ENCODE measurements at places on chromosomes 7 and 10.

GRCh38 chr7:47690902-47691558 lies 109.1 kb upstream of the TNS3 start:
- DNase-seq, result no peak

GRCh38 chr7:150879345-150879744 lies 27.0 kb downstream of the AOC1 start:
- DNase-seq, result no peak

DNA sequence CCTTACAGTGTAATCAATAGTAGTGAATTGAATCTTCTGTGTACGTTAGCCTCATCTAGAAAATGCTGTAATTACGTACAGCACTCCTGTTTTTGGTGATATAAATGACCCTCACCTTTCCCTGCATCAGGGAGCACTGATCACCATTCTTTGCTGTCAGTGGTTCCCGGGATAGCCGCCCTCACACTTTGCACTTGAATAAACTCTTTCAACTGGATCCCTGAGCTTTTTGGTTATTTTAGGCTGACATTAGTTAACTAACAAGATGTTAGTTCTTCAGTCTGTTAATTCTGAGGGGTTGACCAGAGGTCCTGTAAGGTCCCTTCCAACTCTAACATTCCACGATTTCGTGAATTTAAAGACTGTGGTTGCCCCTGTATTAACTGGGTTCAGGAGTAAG lies 23.4 kb upstream of the ZC3HAV1 start:
- no peak for DNase-seq

DNA sequence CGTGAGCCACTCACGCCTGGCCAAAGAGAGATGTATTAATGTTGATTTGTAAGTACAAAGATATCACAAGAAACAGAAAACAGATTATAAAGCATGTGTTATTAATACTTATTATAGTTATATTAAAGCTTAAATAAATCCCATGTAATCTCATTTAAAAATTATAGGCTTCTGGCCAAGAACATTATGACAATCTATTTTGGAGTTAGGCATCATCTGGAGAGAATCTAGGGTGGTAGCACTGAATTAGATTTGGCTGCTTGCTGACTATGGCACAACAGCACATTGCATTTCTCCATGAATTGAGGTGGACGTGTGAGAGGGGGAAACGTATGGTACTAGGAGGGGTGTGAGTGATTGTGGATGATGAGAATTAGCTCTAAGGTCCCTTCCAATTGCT lies 16.8 kb upstream of the SLC16A12 start:
- no peak for DNase-seq

DNA sequence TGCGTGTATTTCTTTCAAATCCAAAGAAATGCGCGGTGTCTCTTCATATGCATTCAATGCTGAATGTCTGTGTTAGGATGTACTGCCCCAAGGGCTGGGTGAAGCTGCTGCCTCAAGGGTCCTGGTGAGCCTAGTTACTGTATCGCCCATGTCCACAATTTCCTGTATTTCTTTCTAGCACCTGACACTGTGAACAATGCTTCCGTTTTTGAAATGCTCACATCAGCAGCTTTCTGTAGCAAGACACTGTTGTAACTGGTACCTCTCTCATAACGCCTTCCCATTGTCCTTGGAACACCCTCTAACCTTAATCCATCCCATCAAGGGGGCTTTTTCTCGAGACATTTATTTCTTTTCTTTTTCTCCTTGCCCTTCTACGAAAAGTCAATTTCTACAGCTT lies 25.1 kb downstream of the NRP1 start:
- no peak for DNase-seq

GRCh38 chr7:94907026-94907810 lies at the start of gene PPP1R9A:
Gene PPP1R9A, plus strand, starts transcription at chr7:94907594. Its CDS starts 2,520 bp downstream, at chr7:94910114.
- peak; percentile 17 for DNase-seq

GRCh38 chr10:5361966-5362365 lies 2.8 kb upstream of the UCN3 start:
- DNase-seq, result no peak
